ENCODE measurements at places on chromosomes 3 and 15. TPM values are rescaled to one million over a fixed set of nuclear protein-coding genes. Genes with fewer than 3 reads are reported as not detected.
A peak's percentile ranks its signal among the peaks of the same experiment; 100 is the strongest.

Gene MYRIP
- total RNA-seq = 0.48 TPM

Gene GPR156
- total RNA-seq = 2.4 TPM

Gene PYDC2
- not detected for total RNA-seq

Gene SMAD3
- total RNA-seq = 44.8 TPM

- no peak overlapping the region for H3K27ac ChIP-seq
- H3K36me3 ChIP-seq = no peaks in the 10 kb centered on the region
- no peak overlapping the region for H3K4me3 ChIP-seq
Observed at GRCh38 chr3:49198611-49199230, 27.3 kb downstream of the KLHDC8B start.

- H3K27ac ChIP-seq = no peak overlapping the region
- peaks cover 23% of the 10 kb centered on the region for H3K27me3 ChIP-seq
- no peaks in the 10 kb centered on the region for H3K4me1 ChIP-seq
- DNase-seq = no peak
- no peak overlapping the region for H3K4me3 ChIP-seq
Observed at GRCh38 chr3:39664931-39665330, 144.5 kb upstream of the MYRIP start.

DNA sequence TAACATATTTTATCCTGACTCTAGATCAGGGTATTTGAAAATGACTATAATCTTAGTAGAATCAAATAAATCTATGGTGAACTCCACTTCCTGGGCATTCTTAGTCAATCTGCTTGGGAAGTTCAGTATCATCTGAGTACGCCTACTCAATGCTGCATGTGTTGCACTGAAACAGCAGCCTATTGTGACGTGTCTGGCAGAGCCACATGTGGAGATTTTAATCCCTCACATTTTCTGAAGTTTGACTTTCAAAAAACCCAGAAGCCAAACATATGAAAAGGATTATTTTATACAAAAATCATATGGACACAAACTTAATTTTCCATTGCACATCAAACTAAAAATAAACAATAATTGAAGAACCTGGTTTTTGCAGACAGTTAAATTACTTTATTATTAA lies 798.3 kb downstream of the ROBO1 start:
- H3K27me3 ChIP-seq = no peaks in the 10 kb centered on the region
- no peak for DNase-seq
- peak overlapping the region; percentile 40 for H3K27ac ChIP-seq
- H3K4me3 ChIP-seq = no peak overlapping the region
- no peaks in the 10 kb centered on the region for H3K36me3 ChIP-seq

DNA sequence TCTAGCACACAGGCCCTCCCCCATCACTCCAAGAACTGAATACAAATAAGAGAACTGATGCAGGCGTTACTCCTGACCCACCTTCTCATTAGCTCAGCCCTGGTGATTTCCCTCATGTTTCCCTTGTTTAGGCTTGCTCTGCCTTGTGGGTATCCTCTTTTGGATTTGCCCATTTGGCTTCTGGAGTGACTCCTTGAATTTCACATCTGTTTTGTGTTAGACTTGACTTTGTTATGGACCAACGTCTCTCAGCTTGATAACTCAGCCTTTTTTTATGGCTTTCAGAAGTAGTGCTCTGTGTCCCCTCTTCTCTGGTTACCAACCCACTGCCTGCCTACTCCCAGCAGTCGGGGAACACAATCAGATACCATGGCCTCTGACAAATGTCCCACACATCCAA lies 11.3 kb upstream of the TMOD3 start:
- H3K36me3 ChIP-seq = peaks cover 27% of the 10 kb centered on the region
- H3K4me1 ChIP-seq = peaks cover 6% of the 10 kb centered on the region
- no peak overlapping the region for H3K27ac ChIP-seq
- no peak overlapping the region for H3K4me3 ChIP-seq
- H3K27me3 ChIP-seq = no peaks in the 10 kb centered on the region

DNA sequence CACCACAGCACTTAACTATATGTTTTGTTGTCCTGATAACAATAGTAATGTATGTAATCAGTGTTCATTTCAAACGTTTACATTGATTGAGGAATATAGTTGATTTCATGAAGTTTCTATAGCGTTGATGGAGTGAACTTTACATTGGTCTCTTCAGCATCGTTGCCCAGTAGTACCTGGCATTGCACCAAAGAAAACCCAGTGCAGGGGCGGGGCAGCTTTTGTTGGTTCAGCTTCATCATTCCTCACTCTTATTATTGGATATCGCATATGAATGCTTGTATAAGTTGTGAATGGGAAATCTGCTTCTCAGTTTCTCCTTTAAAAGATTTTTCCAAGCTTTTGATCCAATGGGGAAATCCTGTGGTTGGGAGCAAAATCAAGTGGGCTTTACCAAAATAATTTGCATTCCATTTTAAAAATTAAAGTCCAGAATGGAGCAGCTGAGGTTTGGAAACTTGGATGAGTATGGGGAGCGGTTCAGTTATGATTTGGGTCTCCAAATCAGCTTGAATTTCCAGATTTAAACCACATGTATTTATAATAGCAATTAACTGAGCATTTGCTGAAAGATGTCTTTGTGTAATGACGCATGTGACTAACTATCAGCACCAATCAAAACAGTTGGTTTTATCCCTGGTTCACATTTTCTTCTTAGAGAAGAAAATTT lies 213.7 kb downstream of the ALCAM start:
- H3K4me1 ChIP-seq = no peaks in the 10 kb centered on the region
- no peak overlapping the region for H3K4me3 ChIP-seq
- DNase-seq = no peak
- H3K27me3 ChIP-seq = no peaks in the 10 kb centered on the region

- DNase-seq = no peak
- no peaks in the 10 kb centered on the region for H3K4me1 ChIP-seq
- no peaks in the 10 kb centered on the region for H3K36me3 ChIP-seq
- no peak overlapping the region for H3K4me3 ChIP-seq
- no peaks in the 10 kb centered on the region for H3K27me3 ChIP-seq
Observed at GRCh38 chr3:84245789-84246188, 713.0 kb upstream of the CADM2 start.

GRCh38 chr3:122468896-122469533 lies 45.7 kb downstream of the KPNA1 start:
- no peaks in the 10 kb centered on the region for H3K27me3 ChIP-seq
- peaks cover 23% of the 10 kb centered on the region for H3K4me1 ChIP-seq
- no peak for DNase-seq

DNA sequence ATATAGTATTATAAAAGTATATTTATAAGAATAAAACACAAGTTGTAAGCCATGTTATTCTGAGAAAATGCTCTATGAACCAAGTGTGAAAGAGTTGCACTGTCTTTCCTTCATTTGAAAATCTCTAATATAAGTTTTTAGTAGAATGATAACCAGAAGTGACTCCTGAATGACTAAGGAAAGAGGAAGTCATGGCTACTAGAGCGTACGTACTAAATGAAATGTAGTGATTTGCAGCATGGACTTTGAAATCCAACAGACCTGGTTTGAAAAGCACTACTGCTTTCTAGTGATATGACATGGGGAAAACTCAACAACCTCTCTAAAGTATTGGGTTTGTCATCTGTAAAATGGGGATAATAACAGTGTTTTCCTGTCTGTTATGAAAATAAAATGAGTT lies 10.3 kb upstream of the DNAJC13 start:
- H3K36me3 ChIP-seq = no peaks in the 10 kb centered on the region
- DNase-seq = no peak
- peaks cover 3% of the 10 kb centered on the region for H3K4me1 ChIP-seq

DNA sequence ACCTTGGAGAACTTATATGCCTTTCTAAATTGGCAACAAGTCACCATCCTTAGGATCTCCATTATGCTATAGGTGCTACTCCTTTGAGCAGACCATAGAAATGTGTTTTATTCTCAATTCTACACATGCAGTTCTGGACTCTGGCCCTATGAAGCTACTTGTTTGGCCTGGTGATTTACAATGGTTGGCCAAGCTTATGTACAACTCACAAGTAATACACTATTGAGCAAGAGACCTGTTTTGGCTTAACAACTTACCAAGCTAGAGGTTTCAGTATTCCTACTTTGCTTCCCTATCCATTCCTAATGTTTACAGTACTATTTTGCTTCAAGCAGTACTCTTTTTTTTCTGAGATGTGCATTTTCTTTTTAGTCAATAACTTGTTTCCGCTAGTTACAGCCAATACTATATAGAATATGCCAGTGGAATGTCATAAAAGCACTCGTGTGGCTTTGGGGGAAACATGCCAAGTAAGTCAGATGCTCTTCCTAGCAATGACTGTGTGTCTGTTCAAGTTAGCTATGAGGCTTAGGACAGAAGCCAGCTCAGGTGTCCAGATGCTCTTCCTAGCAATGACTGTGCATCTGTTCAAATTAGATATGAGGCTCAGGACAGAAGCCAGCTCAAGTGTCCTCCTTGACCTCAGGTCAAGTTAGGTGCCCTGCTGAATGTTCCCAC lies 174.9 kb upstream of the SEMA6D start:
- H3K27me3 ChIP-seq = no peaks in the 10 kb centered on the region
- no peak for DNase-seq
- no peaks in the 10 kb centered on the region for H3K4me1 ChIP-seq
- H3K27ac ChIP-seq = no peak overlapping the region
- H3K36me3 ChIP-seq = no peaks in the 10 kb centered on the region
- H3K4me3 ChIP-seq = no peak overlapping the region

DNA sequence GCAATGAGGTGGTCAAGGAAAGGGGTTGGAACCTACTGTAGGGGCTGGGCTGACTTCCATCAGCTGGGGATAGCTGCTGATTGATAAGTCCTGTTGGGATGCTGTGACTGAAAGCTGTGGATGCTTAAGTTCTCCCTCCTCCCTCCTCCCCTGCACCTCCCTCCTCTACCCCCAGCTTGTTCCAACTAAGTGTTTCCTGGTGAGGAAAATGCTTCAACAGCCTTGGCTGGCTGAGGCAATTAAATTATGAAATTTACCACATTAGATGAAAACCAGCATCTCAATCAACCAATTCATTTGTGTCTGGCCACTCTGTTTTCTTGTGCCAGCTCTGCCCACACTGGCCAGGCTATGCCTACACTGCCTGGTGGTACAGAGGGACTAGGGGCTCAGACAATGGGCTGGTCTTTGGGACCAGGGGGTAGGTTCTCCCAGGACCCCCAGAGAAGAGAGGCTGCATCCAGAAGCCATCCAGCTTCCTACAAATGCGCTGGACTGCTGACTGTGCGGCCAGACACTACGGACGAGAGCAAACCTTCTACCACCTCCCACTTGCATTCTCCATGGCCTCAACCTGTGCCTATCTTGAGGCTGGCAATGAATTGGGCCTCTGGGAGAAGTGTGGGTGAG lies 2.5 kb downstream of the KLHL25 start:
- H3K4me3 ChIP-seq = peak overlapping the region; percentile 98
- no peak overlapping the region for H3K27ac ChIP-seq
- peaks cover 10% of the 10 kb centered on the region for H3K36me3 ChIP-seq
- DNase-seq = no peak
- no peaks in the 10 kb centered on the region for H3K27me3 ChIP-seq
